ENCODE measurements at places on chromosomes 7 and 10.

- ATAC-seq, result no peak
Observed at GRCh38 chr7:143417734-143418383, 9.2 kb upstream of the EPHA1 start.

- ATAC-seq, result no peak
Observed at GRCh38 chr7:80066639-80067038, 68.0 kb upstream of the GNAI1 start.

DNA sequence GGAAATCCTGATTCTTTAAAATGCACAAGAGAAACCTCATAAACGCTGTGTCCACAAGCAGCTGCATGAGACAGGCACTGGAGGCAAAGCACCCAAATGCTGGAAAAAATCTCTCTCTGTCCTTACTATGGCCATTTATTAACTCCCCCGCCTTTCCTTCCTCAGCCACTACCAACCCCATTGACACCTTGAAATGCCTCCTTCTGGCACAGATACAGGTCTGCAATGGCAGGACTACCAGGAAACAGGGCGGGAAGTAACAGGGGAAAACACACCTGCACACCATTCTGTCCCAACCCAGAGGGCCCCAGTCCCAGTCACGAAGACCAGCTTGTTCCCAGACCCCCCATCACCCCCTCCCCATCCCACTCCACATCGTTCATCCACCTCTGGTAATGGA is 224.3 kb downstream of the PARD3 start:
- ATAC-seq, result no peak

DNA sequence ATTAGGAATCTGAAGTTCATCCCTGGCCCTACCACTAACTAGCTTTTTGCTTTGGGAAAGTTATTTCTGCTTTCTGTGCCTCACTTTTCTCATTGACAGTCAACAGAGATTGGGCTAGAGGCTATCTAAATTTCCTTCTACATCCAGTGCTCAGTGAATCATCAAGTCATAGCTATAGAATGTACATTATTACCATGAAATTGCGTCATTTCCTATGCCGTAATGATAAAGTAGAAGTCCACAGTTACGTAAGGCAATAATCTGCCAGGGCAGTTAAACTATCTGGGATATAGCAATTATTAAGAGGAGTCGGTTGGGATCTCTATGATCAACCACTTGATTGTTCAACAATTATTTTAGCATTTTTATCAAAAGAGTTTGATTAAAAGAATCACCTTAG is 64.4 kb downstream of the ITGB8 start:
- no peak for ATAC-seq

Measured in SK-N-SH treated with all-trans-retinoic acid at 6 μM for 48 hours (cell line).